Hepatic stellate cell (primary cell): ENCODE measurements at places on chromosomes 2 and 18.
A peak's percentile ranks its signal among the peaks of the same experiment; 100 is the strongest.

GRCh38 chr2:188787021-188787657 is 187.0 kb upstream of the COL3A1 start:
- peak; percentile 25 for DNase-seq

DNA sequence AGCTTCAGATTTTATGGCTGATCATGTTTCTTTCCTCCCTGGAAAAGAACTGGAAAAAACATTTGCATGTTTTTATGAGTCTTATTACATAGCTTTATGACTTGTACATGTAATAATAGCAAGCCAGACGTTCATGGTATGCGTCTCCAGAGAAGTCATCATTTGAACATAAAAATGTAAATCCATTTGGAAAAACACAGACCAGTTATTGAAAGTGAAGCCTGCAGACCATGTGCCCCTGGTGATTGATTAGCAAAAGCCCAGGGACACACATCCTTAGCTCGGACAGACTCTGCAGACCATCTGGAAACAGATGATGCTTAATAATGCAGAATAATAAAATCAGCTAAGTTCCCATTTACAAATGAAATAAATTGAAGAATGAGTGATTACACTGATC is 283.1 kb downstream of the TDRD15 start:
- DNase-seq: no peak

DNA sequence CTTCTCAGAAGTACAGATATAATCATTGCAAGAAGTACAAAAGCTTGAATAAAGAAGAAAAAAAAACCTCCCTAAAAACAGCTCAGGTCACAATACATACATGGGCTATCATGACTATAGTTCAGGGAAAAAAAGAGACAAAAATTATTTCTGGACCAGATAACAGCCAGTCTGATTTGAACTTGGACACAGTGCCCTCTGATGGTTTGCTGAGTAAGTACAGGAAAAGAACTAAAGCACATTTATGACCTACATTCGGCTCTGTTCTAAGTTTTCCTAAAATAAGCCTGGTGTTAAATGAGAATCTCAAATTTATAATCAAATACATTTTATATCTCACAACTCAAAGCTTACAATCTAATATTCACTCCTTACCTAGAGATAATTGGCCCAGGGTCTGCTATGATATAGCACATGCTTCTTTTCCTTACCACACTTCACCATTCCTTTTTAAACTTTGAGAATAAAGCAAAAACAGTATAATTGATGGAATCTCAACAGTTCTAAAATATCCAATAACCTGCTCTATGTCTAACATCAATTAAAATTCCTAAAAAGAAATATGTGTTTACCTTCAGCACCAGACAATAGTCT is 81.1 kb downstream of the RAPH1 start:
- peak; percentile 31 for DNase-seq

DNA sequence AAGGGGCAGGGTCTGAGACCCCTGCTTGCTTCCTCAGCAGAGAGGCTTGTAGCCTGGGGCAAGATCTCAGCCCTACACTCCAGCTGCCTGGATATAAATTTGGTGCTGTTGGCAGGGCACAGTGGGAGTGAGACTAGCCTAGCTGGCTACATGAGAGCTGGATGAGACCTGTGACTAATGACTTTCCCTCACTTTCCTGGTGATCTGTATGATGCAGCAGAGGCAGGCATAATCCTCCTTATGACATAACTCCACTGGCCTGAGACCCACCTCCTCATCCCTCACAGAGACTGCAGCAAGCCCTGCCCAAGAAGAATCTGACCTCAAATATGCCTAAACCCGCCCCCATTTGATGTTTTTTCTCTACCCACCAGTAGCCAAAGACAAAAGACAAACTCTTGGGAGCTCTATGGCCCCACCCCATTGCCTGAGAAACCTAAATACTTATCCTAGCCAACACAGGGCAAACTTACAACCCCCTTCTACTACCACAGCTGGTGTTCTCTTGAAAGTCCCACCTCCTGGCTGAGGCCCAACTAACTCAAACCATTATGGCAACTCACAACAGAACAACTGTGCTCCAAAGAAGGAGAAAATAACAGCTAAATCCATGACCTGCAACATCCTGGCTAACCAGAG is 102.7 kb downstream of the NR4A2 start:
- DNase-seq: no peak

DNA sequence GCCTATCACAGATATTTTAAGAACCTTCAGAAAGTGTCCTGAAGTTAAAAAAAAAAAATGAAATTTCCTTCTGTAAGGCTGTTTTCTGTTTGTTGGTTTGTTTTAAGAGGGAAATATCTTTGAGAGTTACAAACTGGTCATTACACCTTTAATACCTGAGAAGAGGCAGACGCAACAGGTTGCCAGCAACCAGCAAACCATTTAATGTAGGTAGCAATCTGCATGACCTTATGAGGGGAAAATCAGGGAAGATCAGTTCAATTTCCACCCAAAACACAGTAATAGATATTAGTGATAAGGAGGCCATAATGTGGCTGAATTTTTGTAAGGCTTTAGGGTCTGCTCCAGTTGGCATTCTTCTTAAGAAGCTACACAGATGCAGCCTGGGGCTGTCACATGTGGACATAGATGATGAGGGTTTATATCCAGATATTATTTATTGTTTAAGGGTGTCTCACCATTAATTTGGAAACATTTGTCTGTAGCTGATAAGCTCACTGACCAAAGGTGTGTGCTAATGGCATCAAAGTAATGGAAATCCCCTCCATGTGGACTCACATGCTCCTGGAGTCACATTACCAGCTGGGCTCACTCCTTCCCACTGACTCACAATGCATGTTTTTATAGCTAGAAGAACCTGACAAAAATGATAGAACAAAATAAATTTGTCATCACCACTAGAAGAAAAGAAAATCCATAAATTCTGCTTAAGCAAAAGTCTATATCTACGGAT is 83.5 kb upstream of the DTNA start:
- no peak for DNase-seq
